ENCODE measurements at places on chromosomes 5 and 9.

- DNase-seq = no peak
These were observed 471.1 kb downstream of the DMAC1 start for GRCh38 chr9:7328453-7328852.

DNA sequence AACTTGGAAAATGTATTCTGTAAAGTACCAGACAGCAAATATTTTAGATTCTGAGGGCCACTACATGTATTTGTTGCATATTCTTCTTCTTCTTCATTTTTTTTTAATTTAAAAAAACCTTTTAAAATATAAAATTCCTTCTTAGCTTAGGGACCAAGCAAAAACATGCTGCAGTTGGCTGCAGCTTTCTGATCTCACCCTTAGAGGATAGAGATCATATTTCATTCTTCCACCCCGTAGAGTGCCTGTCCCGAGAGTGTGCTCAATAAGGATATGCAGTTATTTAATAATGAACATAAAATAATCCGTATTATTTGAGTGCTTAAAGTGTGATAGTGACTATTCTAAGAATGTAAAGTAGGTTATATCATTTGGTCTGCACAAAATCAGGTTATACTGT, 204.2 kb upstream of the CD180 start:
- DNase-seq = no peak

DNA sequence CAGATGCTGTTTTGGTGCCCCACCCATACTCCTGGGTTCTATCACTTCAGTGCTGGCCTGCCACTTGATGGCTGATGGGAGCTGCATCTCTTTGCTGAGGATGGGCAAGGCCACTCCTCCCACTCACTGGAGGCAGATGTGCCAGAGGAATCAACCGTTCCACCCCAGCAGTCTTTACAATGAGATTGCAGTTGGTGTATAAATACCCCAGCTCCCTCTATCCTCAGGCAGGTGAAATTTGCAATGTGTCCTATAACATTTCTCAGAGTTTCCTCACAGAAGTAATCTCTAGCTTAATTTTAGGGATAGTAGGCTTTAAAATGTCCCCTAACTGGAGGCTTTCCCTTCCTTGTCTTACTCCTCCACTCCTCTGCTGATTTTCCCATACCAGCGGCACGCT, 36.5 kb upstream of the ERCC6L2 start:
- no peak for DNase-seq

- DNase-seq = no peak
These were observed 9.9 kb downstream of the AK1 start for GRCh38 chr9:127867356-127868277.

- DNase-seq = peak; percentile 7
These were observed 123.3 kb downstream of the ST8SIA4 start for GRCh38 chr5:100779669-100780375.

DNA sequence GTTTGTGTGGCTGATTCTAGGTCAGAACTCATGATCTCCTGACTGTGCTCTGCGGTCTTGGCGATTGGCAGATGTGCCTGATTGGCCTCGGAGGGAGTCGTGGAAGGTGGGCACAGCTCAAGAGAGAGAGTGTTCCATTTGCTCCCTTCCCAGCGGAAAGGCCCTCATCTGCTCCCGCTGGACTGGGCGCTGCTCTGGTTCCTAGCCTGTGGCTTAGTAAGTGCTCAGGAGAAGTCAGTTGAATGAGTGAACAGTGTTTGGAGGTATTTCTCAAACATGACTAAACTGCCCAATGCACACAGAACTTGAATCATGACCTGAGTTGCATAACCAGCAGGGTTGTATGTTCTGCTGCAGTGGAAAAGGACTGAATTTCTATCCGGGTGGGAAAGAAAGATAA, 120.2 kb upstream of the PITX1 start:
- no peak for DNase-seq

- DNase-seq = no peak
These were observed 84.1 kb downstream of the FEM1C start for GRCh38 chr5:115460472-115460871.

- no peak for DNase-seq
These were observed 1.8 kb downstream of the TCERG1 start for GRCh38 chr5:146448783-146449519.

Data from CD4-positive, alpha-beta T cell treated with Interleukin-15 for 4 hours (primary cell).